Activated naive CD4-positive, alpha-beta T cell treated with anti-CD3 and anti-CD28 coated beads for 36 hours (primary cell): ENCODE measurements at places on chromosomes 3 and 15. TPM values are rescaled to one million over a fixed set of nuclear protein-coding genes. Genes with fewer than 3 reads are reported as not detected.

- H3K27ac ChIP-seq: peak within 1 kb of the TSS; percentile 93
- H3K27me3 ChIP-seq: peaks cover 9% of the 10 kb centered on the region
- peaks cover 26% of the 10 kb centered on the region for H3K36me3 ChIP-seq
- H3K4me3 ChIP-seq: peak within 1 kb of the TSS; percentile 100
Observed at GRCh38 chr3:72446218-72447058, 401.8 kb downstream of the SHQ1 start.

DNA sequence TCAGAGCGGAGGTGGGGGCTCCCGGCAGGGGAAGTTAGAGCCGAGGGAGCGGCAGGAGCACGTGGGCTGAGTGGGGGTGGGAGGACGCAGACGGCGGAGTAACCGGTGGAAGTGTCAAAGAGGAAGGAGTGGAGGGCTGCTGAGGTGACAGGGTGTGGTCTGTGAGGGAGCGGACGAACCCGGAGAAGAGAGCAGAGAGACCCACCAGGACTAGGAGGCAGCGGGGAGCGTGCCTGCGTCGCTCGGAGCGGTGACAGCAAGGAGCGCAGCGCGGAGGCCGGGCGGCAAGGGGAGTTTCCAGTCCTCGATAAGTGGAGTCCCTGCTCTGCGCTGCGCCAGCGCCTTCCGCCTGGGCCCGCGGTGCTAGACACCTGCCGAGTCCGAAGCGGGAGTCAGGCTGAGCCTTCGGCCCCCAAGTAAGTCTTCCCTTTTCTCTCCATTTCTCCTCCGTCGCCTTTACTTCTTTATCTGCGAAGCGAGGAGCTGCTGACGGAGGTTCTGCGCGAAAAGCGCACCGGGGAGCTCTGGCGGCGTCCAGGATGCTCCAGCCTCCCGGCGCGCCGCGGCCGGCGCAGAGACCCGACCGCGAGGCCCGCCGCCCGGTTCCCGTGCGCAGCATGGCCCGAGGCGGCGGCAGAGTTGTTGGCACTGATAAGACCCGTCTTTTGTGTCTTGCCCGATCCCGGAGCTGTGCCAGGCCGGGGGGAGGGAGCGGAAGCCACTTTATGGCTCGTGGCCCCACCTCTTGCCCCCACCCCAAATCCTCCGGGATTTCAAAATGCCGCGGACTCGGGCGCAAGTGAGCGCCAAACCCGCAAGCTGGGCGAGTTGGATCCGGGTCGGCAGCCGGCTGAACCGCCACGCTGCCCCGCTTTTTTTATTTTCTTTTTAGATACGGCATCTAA lies 533.0 kb upstream of the SEMA6D start:
- peaks cover 9% of the 10 kb centered on the region for H3K4me1 ChIP-seq
- peak overlapping the region; percentile 50 for H3K4me3 ChIP-seq
- DNase-seq: peak; percentile 30
- peaks cover 2% of the 10 kb centered on the region for H3K36me3 ChIP-seq
- H3K27me3 ChIP-seq: peaks cover 46% of the 10 kb centered on the region
- no peak overlapping the region for H3K27ac ChIP-seq

USP19 gene
- 46.5 TPM for total RNA-seq

GRCh38 chr3:55746808-55747413 lies 259.8 kb upstream of the WNT5A start:
- H3K4me3 ChIP-seq: no peak overlapping the region
- H3K36me3 ChIP-seq: no peaks in the 10 kb centered on the region
- no peaks in the 10 kb centered on the region for H3K4me1 ChIP-seq
- no peak for DNase-seq
- H3K27me3 ChIP-seq: no peaks in the 10 kb centered on the region

DNA sequence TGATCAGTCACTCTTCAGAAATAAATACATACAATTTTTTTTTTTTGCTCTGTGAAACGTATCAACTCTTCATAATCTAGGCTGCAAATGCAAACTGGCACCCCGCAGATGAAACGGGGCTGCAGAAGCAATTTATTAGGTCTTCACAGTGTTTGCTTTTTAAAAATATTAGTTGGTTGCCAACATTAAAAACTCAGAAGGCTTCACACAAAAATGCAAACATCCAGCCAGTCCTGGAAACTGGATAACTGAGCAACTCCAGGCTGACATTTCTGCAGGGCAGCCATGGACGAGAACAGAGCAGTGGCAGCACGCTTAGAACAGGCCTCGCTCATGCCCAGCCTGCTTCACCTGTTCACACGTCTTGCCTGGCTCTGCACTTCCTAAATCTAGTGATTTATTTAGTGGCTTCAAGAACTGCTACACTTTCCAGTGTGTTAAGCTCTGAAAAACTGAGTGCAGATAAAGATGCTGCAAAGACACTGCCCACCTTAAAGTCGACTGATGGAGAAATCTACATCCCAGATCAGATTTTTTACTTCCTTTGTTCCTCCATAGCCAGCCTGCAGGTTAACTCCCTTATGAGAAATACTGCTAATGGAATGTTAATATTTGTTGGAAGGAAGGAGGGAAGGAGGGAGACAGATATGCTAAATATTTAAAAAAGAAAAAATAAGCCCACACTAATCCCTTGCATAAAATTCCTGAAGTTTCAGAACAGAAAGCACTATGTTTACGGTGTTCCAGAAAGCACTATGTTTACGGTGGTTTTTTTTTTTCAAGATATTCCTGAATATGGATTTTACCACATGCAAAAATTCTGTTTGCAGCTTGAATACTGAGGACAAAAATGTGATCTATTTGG lies 53.6 kb downstream of the SETMAR start:
- DNase-seq: no peak
- no peaks in the 10 kb centered on the region for H3K36me3 ChIP-seq
- no peak overlapping the region for H3K27ac ChIP-seq
- no peaks in the 10 kb centered on the region for H3K27me3 ChIP-seq

DNA sequence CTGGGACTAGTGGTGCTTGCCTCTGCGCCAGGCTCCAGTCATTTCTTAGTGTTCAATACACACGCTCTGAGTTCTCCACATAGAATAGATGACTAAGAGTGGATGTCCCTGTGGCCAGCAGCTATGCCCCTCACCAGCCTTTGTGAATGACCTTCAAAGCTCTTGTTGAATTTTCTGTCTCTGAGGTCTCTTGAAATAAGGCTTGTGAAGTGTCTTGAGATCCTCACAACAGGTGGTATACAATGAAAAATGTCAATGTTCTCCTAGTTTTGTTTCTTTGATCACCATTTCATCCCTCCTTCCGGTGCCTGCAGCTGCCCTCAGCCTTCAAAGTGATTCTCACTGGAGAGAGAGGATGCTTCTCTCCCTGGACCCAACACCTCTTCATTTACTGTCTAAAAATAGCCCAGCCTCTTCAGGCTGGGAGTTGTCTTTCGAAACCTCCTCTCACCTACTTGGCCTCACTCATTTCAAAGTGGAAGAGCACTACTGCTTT lies 5.4 kb downstream of the MAPKBP1 start:
- peaks cover 60% of the 10 kb centered on the region for H3K4me1 ChIP-seq
- no peaks in the 10 kb centered on the region for H3K36me3 ChIP-seq
- no peaks in the 10 kb centered on the region for H3K27me3 ChIP-seq
- no peak overlapping the region for H3K27ac ChIP-seq
- DNase-seq: no peak
- H3K4me3 ChIP-seq: no peak overlapping the region

- H3K4me1 ChIP-seq: no peaks in the 10 kb centered on the region
Observed at GRCh38 chr15:81069356-81069755, 64.7 kb upstream of the CFAP161 start.

AMIGO3 gene
- not detected for total RNA-seq

DNA sequence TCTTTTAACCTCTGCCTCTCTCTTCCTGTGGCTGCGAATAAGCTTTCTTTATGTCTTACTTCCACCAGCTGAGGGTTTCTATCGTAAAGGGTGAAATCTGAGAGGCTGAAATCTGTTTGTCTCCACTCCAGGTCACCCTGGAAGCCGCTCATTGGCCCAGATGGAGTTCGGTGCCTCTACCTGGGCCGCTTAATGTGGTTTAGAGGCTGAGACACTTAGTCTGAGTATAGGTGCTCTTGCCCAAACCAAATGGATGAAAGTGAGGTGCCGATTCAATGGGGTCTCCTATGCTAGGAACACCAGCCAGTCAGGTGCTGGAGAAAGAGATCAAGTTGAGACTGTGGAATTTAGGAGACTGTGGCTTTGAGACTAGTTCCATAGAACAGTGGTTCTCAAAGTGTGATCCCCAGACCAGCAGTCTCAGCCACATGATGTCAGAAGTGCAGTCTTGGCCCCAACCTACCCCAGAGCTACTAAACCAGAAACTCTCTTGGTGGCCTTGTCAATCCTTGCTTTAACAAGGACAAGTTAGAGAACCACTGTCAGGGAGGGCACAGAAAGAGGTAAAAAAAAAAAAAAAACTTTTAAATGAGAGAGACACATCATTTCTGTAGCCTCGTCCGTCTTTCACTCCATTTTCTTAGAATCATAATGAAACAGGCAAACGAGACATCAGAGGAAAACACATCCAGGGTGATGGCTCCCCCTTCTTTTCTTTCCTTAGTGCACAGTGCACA lies 54.9 kb upstream of the CCR2 start:
- peaks cover 11% of the 10 kb centered on the region for H3K27me3 ChIP-seq
- H3K4me1 ChIP-seq: peaks cover 67% of the 10 kb centered on the region
- H3K36me3 ChIP-seq: no peaks in the 10 kb centered on the region
- H3K27ac ChIP-seq: peak overlapping the region; percentile 78
- no peak overlapping the region for H3K4me3 ChIP-seq

ZIC1 gene
- total RNA-seq: not detected

- H3K4me1 ChIP-seq: no peaks in the 10 kb centered on the region
- H3K27ac ChIP-seq: no peak overlapping the region
- H3K36me3 ChIP-seq: no peaks in the 10 kb centered on the region
- DNase-seq: no peak
Observed at GRCh38 chr3:27568393-27568792, 84.2 kb upstream of the SLC4A7 start.

DNA sequence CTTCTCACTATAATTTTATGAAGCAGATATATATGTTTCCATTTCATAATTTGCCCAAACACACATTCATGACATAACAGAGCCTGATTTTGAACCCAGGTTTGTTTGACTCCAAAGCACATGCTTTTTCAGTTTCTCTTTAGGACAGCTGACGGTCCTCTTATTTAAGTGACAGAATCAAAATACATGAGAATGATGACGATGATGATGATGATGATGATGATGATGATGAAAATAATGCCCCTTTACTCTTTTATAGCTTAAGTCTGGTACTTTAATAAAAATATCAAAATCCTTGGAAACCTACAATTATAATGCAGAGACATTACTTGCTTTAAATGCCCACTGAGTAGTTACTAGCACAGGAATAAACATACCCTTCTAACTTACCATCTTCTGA lies 15.3 kb downstream of the COPB2 start:
- H3K4me1 ChIP-seq: peaks cover 5% of the 10 kb centered on the region
- no peak overlapping the region for H3K4me3 ChIP-seq
- H3K27ac ChIP-seq: no peak overlapping the region
- DNase-seq: no peak

- DNase-seq: no peak
- no peak overlapping the region for H3K27ac ChIP-seq
- H3K36me3 ChIP-seq: peaks cover 37% of the 10 kb centered on the region
- H3K4me1 ChIP-seq: peaks cover 12% of the 10 kb centered on the region
Observed at GRCh38 chr3:14117468-14118399, 6.9 kb downstream of the CHCHD4 start.

GRCh38 chr3:45488591-45488990 lies 100.2 kb downstream of the LARS2 start:
- H3K4me1 ChIP-seq: peaks cover 10% of the 10 kb centered on the region
- no peak overlapping the region for H3K4me3 ChIP-seq
- H3K36me3 ChIP-seq: peaks cover 28% of the 10 kb centered on the region
- H3K27me3 ChIP-seq: no peaks in the 10 kb centered on the region

DNA sequence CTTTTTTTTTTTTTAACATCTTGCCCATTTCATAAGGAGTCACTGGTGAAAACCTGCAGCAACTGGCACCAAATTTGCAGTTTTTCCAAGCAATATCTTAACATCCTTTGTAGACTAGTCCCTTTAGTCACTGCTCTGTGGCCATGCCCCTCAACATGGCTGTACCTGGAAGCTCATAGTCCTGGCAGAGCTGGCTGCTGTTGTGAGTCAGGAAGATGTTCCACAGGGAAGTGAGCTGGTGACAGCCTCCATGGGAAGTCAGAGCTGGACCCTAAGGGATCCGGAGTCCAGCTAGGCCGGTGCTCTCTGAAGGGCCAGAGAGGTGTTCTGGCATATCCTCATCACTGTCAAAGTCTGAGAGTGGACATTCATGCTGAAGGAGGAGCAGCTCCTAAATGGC lies 99.3 kb upstream of the ZBED2 start:
- H3K27me3 ChIP-seq: no peaks in the 10 kb centered on the region
- no peak for DNase-seq
- H3K27ac ChIP-seq: peak overlapping the region; percentile 22
- H3K4me1 ChIP-seq: peaks cover 39% of the 10 kb centered on the region
- H3K36me3 ChIP-seq: peaks cover under 1% of the 10 kb centered on the region

ATP8B4 gene
- total RNA-seq: 2.0 TPM

DNA sequence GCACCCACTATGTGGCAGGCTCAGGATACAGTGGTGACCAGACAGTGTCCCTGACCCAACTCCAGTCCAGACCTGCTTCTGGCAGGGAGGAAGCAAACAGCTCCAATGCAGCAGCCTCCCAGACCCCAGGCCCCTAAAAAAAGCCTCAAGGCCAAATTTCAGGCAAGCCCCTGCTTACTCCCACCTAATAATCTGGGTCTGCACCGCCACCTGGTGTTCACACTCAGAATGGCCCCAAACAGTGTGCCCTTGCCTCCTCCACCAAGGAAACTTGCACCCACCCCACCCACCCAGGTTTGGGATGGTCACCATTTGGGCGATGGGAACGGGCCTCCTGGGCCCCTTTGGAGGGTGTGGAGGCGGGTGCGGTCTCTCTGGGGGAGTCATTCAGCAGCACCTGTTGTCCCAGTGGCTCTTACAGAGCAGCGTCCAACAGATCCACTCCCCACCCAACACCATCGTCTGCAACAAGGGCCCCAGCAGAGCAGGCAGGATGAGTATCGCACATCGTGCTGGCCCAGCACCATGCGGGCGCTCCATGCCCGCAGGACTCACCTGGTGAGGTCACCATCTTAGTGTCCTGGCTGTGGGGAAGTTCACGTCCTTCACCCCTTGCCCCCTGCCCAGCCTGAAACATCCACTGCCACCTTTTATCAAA lies 17.3 kb downstream of the C3orf18 start:
- DNase-seq: peak; percentile 83
- no peak overlapping the region for H3K27ac ChIP-seq
- H3K4me3 ChIP-seq: no peak overlapping the region
- H3K4me1 ChIP-seq: no peaks in the 10 kb centered on the region

DZIP3 gene
- total RNA-seq: 12.2 TPM
